ENCODE measurements at places on chromosomes 1 and 21.

- no peak for DNase-seq
Observed at GRCh38 chr1:64959986-64960385, 6.4 kb downstream of the JAK1 start.

DNA sequence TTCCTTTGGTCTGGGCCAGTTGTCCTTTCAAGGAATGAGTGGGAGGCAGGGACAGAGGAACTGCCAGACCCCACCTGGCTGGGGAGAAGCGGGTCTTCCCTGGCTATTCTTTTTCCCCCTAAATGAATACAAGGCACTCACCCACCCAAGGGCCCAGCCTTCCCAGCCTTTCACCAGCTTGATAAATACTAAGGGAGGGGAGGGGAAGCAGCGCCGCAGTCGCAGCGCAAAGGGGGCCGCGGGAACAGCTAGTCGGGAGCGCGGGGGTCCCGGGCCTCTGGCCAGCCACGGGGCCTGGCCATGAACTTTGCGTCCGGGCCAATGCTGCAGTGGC is 91.3 kb upstream of the VAMP3 start:
- no peak for DNase-seq

- peak; percentile 31 for DNase-seq
Observed at GRCh38 chr21:45470773-45471524, 66.0 kb downstream of the COL18A1 start.

DNA sequence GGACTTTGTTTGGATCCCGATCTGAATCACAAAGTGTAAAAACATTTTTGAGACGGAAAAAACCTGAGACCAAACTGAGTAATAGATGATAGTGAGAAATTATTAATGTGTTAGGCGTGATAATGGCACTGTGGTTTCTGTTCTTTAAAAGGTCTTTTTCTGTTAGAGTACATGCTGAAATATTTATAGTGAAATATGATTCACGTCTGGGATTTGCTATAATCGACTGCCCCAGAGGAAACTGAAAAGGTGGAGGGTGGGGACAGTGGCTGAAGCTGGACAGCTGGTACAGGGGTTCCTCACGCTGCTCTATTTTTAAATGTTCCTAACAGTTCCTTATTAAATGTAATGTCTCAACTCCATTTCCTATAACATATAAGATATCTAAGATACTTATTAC is 11.2 kb downstream of the URB1 start:
- no peak for DNase-seq

DNA sequence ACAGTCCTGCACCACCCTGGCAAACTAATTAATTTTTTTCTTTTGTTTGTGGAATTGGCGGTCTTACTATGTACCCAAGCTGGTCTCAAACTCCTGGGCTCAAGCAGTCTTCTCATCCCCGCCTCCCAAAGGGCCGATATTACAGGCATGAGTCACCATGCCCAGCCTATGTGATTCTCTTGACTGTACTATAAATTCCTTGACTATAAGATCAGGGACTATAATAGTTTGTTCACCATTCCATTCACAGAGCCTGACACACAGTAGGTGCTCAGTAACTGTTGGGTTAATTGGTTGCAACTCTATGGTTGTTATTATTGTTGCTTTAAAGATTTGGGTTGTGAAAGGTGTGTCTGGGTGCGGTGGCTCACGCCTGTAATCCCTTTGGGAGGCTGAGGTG is 17.2 kb downstream of the DAP3 start:
- DNase-seq, result no peak

DNA sequence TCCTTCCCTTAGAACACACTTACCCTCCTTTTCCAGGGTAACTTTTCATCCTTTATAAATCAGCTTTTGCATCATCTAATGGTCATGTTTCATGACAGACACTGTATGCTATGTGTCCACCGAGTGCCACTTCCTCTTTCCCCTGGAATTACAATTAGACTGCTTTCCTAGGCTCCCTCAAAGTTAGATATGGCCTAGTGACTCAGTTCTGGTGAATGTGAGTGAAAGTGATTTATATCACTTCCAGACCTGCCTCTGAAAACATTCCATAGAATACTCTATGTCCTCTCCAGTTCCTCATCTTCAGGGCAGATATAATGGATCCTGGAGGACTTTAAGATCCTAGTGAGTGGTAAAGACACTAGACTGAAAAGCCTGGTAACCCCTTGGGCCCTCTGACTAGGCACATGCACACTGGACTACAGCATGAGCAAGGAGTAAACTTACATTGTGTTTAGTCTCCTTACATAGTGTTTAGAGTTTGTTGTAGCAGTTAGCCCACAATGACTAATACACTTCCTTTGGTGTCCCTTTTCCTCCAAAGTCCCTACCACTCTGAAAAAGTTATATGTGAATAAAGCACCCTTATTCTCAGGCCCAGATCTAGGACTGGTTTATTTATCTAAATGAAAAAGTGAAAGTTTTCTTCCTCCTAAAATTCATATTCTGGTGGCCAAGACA is 59.3 kb downstream of the GPR88 start:
- no peak for DNase-seq

DNA sequence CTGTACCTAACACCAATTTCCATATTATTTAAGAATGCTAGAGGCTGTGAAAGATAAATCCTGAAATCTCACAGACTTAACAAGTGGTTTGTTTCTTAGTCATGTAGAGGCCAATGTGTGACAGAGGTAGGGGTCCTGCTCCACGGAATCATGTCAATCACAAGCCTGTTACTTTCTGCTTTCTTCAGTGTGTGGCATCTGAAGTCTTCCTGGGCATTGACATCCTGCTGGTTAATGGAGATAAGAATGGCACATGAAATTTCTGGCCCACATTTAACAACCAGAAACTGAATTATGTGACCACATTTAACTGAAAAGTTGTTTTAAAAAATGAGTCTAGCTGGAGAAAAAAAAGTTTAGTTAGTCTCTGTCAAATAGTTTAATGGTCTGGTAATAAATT is 68.3 kb upstream of the PLA2G4A start:
- DNase-seq, result no peak

DNA sequence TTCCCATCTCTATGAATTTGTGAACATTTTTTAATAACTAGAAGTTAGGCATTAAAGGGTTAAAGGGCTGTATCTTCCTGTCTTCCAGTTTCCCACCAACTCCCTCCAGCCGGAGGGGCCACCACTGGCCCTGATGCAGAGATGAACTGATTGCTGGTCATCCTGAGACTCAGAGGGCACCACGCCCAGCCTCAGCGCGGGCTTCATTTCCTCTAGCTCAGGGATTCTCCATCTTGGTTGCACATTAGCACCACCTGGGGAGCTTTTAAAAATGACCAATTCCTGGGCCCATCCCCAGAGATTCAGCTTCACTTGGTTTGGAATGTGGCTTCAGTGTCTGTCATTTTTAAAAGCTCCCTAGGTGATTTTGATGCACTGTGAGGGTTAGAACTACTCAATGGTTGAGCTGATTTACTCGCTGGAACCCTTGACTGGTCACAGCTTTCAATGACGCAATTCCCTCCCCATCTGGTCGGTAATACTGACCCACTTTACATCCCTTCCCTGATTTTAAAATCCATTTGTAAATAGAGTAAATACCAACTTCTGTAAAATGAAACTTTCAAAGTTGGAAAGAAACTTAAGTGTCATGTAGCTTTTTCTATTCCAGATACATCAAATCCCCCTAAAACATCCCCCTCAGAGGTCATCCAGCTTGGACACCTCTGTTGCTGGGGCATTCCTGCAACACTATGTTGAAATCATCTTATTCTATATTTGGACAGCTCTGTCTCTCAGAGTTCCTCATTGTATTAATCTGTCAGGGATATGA is 5.1 kb downstream of the NAV1 start:
- DNase-seq, result no peak

- no peak for DNase-seq
Observed at GRCh38 chr1:7221826-7222694, 436.8 kb downstream of the CAMTA1 start.
